ENCODE measurements at places on chromosomes 1 and 21.

- no peak for DNase-seq
Observed at GRCh38 chr1:93614541-93614940, 67.1 kb downstream of the BCAR3 start.

GRCh38 chr1:35120458-35121133 is 41.4 kb downstream of the ZMYM1 start:
- DNase-seq = no peak

DNA sequence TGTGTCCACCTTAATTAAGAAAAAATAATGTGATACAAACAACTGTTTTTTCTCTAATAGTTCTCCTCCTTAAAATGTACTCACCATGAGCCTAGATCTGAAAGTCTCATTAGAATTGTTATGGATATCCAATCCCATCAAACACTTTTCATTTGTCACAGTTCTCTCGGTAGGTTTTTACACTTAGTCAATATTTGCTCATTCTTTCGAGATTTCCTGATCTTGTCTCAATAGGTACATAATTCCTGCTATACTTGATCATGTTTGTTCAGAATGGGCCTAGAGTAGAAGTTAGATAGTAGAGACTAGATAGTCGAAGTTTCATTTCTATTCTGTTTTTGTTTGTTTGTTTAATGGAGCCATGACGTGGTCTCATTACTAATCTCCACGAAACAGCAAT is 2005.7 kb downstream of the NCAM2 start:
- no peak for DNase-seq

DNA sequence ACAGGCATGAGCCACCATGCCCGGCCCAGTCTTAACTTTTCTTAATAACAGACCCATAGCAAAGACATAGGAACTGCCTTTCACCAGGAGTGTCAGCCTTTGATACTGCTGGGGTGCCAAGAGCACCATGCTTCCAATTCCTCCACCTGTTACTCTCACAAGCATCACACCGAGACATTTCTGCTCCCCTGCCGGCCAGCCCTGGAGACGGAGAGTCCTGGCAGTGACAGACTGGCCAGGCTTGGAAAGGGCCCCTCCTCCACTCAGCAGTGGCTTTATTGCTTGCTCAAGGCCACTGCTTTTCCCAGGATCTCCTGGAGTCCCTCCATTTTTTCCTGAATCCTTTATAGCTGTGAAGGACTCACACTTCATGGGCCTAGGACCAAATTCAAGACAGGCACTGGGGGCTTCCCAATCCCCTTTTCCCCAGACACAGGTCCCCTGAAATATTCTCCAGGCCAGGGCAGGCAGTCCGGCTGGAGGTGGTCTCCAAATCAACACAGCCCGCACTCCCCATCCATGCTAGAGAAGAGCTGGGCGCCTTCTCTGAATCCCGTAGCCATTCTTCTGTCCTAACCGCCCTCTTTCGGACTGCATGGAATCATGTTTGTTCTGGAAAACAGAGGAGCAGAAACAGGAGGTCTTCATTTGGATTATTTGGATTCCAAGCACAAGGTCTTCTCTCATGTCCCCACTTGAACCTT is 25.5 kb upstream of the PTPRF start:
- no peak for DNase-seq

- no peak for DNase-seq
Observed at GRCh38 chr1:15146971-15147376, 6.6 kb upstream of the TMEM51 start.

DNA sequence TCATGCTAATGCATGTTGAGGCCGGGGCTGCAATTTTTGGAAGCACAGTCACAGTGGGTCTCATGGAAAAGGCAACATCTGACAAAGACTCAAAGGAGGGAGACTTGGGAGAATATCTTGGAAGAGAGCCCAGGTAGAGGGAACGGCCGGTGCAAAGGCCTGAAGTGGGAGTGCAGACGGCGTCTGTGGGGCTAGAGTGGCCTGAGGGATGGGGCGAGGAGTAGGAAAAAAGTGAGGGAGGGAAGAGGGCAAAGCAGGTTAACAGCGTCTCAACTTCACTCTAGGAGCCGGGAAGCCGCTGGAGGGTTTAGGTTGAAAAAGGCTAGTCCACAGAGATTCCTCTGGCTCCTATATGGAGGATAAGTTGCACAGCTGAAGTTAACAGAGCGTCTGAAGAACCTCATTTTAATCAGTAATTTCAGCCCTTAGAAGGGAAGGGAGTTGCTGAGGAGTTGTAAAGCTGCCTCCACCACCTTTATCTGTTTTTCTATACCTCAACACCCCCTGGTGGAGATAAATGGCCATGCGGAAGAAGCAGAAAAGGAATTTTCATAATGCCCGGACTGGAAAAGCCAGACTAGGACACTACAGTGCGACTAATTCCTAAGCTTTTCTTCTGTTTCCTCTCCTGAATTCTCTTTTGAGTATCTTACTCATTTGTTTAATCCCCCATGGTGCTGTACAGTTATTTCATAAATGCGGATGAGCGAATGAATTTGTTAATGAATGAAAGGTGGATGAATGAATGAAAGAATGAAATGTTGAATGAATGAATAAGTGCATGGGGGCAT is 78.7 kb upstream of the ZNF281 start:
- no peak for DNase-seq

DNA sequence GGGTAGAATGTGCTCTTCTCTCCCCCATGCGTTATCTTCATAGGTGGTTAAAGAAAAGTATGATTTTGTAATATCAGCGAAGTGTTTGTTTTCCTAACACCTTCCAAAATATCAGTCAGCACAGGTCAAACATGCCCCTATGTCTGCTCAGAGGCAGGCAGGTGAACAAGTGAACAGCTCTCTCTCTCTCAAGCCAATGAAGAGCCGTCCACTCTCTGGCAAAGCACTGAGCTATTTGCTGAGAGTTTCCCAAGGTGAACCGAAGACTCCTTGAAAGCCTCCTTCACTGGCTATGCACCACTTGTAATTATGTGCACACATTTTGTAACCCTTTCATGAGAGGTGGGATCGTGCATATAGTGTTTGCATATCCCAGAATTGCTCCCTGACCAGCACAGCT is 47.7 kb downstream of the ST6GALNAC3 start:
- no peak for DNase-seq
